ENCODE measurements at places on chromosomes 4 and X.

DNA sequence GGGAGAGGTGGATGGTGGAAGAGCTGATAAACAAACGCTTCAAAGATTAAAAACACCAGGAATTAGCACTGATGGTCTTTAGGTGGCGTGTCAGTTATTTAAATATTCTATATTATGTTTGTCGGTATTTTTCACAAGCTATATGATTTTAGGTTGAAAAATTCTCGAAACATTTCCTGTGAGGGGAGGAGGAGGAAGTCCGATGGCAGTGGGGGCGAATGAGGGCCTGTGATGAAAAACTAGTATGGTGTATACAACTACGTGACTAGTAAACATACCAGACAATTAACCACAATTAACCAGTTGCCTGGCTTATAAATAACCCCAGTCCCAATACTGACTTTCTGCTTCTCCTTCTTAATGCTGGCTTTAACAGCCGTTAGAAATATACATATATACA lies 595 bp upstream of the NAP1L2 start:
- no peak for DNase-seq

DNA sequence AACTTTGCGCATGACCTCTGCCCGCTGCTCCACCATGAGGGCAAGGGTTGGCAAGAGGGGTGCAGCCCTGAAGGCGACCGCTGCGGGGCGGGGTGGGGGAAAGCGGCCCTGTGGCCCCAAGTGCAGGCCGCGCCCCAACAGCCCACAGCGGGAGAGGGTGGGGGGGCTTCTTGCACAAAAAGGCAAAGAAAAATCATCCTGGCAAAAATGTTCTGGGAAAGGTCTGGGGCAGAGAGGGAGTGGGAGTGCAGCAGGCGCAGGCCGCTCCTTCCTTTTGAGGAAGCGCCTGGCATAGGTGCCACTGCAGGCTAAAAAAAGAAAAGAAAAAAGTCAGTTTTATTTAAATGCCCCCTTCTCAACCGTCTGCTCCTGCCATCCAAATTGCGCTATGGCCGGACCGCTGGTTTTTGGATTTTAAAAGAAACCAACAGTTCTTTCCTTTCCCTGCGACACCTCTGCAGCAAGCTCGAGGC lies 1.4 kb downstream of the ARX start:
- no peak for DNase-seq

GRCh38 chr4:165070560-165070959 lies 16.9 kb downstream of the TRIM75 start:
- DNase-seq = no peak

DNA sequence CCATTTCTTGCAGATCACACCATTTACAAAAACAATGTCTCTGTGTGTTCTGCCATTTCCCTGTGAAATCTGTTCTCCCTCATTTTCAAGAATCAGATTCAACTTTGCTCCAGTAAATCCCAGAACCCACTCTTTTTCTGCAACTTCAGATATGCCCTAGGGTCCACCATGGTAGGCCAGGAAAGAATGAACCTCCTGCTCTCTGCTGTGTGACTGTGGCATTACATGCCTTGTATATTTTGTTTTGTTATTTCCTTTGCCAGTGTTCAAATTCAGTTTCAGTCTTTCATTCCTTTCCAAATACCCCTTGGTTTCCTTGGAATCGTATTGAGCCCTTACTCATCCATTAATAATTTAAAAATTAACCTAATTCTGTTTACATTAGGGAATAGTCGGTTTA lies 290.2 kb upstream of the VCX start:
- DNase-seq = no peak

DNA sequence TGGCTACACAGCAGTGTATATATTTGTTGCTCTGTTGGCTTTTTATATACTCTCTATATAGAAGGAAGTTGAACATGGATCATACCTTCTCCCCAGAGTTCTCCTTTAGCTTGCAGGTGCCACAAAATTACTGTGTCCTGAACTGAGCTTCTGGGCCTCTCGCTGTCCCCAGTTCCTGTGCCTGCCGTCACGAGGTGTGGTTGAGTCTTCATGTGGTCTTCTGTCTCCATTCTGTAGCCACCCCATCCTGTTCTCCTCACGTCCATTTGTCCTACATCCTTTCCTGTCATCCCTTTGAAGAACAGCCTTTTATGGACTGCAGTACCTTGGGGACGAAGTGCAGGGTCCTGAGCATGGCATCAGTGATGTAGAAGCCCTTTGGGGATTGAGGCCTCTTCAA lies 14.5 kb downstream of the TMEM131L start:
- no peak for DNase-seq

- DNase-seq = no peak
Measured at GRCh38 chrX:154505734-154506133, 10.3 kb downstream of the FAM3A start.

- no peak for DNase-seq
Measured at GRCh38 chr4:2177443-2178093, 64.4 kb downstream of the HAUS3 start.

- no peak for DNase-seq
Measured at GRCh38 chr4:1045595-1046201, 34.3 kb downstream of the FGFRL1 start.

DNA sequence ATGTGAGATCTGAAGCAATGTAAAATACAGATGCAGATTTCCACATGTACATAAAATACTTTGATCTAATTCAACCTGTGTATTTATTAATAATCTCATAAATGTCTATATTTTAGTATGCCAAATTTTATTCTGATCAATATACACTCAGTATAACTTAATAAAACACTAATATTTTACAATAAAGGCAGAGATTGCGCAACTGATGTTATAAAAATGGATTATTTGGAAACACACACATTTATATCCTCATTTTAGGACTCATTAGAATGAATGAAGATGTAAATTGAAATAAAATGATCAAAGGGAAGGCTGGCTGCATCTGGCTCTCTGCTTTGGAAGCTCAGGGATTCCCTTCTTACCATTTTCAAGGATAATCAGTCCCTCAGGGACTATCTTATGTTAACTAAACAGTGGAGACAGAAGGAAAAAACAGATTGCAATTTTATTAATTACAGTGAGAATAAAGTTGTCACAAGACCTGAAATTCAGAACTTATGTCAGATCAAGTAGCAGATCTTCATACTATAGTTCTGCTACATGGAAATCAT lies 900.9 kb upstream of the EPHA5 start:
- no peak for DNase-seq

- no peak for DNase-seq
Measured at GRCh38 chr4:84378983-84379382, 120.1 kb downstream of the NKX6-1 start.

DNA sequence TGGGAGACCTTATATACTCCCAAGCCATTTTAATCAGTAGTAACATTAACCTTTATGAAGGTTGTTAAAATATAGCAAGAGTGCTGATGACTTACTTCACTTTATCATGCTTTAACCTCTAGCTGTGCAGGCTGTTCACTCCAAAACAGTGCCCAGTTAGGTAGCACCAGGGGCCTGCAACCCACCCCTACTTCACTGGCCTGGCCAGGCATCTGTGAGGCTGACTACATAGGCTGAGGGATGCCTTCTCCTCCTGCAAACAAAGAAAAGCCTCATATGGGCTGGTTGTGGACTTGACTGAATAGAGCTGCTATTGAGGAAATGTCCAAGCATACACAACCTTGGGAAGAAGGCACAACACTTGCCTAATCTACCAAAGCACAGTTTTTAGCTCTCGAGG lies 172.8 kb downstream of the SHROOM3 start:
- DNase-seq = no peak

GRCh38 chr4:151218343-151218742 lies 58.6 kb upstream of the PRSS48 start:
- DNase-seq = no peak

GRCh38 chrX:147226801-147227200 lies 412.3 kb upstream of the CXorf51A start:
- DNase-seq = no peak

DNA sequence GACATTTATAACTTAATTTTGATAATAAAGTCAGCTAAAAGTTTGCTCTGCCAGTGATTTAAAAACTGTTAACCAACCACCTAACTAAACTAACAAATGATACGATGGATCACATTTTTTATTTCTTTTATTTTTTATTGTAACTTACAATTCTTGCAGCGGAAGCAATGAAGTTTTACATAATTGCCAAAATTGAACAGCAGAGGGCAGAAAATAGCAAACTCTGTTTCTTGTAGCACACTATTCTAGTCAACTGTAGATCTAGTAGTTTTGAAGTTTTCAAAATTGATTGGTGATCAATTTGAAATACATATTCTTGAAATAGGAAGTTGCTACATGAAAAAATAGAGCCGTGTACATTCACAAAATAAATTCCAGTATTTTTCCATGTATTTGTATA lies 2.8 kb upstream of the GRIA2 start:
- no peak for DNase-seq

DNA sequence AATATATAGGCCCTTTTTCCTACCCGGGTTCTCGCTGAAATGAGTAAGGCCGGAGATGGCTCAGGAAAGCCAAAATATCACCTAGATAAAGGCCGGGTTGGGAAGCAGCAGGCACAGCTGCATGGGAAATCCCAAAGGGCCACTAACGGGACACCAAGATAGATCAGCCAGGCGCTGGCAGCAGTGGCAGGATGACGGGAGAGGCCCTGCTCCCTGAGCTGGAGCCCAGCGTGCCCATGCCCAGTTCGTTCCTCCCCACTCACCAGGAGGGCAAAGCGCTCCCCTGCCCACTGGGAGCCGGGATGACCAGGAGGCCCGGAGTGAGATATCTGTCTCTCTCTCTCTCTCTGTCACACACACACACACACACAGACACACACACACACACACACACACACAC lies 109.8 kb downstream of the DCTD start:
- no peak for DNase-seq

DNA sequence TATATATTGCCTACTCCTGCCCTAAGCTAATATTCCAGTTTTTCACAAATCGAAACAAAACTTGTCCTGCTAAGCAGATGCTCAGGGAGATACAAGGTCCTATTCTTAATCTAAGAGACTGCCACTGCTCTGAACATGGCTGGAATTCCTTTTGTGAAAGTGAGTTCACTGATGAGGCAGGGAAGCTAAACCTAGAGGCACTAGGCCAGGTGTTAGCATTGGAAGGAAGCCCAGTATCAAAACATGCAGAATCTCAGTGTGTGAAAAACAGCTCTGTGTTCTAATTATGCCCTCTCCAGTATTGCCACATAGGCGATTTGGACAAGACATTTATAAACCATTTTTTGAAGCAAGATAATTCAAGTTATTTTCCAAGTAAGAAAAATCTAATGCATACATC lies 47.6 kb downstream of the ABCG2 start:
- no peak for DNase-seq

DNA sequence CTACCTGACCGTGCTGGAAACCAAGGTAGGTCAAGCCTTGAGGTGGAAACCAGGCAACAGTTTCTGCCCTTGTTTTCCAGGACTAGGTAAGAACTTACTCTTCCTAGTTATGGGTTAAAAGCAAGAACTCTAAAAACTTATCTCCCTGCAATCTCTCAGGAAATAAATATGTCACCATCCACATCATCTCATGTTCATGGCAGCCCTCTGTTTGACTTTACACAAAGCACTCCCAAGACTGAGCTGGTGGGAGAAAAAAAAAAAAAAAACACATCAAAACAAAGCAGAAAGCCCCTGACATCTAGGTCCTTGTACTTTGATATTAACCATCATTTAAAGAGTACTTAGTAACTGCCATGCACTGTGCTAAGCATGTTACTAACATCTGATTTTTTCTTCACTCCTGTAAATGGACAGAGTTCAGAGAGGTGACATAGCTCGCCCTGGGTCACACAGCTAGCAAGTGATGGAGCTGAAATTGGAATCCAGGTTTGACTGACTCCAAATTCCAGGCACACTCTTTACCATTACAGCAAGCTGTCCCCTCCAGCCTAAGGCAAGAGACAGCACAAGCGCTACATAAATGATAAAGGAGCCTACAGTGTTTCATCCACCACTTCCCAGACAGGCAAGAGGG lies 102.8 kb upstream of the NOCT start:
- DNase-seq = no peak

DNA sequence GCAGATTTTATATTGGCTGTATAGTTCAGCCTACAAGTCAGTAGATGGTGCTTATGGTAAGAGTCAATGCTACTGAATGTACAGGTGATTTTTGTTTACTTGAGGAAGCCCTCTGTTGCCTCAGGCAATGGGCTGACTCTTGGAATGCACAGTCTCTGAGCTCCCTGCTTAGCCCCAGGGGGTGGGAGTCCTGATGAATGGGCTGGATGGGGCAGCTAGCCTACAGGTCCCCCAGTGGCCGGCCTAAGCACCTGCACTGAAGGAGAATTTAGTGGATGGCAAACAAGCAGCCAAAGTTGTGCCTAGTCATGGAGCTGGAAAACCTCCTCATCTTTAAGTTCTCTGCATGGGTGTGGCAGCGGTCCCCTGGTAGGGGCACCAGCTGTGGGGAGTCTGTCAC lies 101.8 kb upstream of the CXorf51B start:
- DNase-seq = no peak

GRCh38 chrX:41303013-41303412 lies 30.9 kb upstream of the DDX3X start:
- DNase-seq = no peak

DNA sequence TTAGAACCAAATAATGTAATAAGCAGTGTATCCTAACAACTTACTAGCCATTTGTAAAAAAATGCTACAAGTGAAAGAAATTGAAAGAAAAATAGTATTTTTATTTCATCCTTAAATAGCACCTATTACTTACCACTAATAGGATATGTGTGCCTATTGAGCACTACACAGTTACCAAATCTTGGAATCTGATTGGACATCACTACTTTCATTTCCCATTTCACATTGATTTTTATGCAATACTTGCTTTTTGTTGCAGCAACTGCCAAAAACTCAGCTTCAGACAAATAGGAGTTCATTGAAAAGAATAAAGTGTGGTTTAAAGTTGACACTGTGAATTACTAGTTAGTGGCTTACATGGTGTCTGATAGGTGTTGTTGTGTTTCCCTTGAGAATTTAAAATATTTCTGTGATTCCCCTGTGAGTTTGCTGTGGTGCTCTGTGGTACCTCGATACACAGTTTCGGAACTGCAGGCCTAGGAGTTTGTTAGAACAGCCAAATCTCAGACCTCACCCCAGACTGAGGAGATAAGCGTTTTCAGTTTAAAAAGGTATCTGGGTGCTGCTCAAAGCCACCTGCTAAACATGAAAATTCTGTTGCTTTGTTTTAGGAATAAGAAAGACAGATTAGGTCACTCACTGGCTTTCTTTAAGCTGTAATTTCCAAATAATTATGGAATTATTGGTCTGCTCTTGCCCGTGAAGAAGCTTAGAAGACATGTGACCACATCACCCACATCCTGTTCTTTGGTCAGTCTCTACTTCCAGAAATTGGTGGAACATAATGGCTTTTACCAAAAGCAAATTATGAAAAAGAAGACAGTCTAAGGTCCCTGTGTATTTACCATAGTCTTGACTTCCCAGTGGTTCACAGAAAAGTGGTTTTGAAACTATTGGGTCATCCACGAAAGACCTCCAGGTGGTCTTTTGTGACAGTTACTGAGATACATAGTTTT lies 97.8 kb downstream of the SYTL5 start:
- no peak for DNase-seq

DNA sequence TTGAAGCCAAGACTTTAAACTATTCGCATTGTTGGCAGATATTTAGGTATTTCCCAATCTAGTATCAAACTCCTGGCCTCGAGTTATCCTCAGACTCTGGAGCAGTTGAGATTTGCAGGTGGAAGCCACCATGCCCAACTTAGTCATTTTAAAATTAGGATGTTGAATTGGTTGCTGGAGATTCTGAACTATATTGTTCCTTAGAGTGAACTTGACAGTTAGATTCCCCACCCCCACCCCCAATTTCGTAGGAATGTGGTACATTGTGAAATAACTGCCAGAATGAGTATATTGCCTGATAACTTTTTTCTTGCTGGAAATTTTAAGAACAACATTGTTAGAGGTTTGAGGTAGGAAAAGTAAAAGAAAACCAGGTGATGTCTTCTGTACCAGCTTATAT lies 2.3 kb downstream of the NOCT start:
- DNase-seq = no peak

- DNase-seq = no peak
Measured at GRCh38 chr4:151569650-151570049, 160.7 kb downstream of the FHIP1A start.
